ENCODE measurements at places on chromosomes 4 and X.

- no peak for DNase-seq
These were observed 170.4 kb downstream of the SMIM20 start for GRCh38 chr4:26084414-26084813.

DNA sequence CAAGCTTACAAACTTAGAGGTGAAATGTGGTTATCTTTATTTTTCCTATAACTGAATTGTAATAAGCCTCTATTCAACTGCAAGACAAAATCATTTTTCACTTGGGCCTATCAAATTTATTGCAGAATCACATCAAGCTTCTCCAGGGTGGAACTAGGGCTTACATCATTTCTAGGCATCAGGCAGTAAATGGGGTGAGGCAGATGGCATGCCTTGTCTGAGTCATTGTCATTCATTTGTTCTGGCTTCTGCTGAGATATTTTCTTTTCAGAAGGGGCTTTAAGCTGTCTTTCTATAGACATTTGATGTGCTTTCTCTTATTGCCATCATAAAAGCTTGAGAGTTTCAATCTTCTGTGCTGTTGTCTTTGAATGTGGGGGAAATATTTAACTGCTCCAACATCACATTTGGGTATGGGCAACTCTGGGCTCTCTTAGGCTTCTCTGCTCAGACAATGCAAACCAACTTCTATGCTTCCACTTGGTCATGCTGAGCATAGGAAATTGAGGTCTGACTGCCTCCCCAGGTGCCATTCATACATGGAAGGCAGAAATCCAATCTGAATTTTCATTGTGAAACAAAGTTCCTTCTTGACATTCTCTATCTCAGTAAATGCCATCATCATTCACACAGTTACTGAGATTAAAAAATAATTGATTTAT lies 225.8 kb upstream of the GIMD1 start:
- DNase-seq = no peak

GRCh38 chr4:20264688-20265087 lies 13.0 kb downstream of the SLIT2 start:
- DNase-seq = no peak

DNA sequence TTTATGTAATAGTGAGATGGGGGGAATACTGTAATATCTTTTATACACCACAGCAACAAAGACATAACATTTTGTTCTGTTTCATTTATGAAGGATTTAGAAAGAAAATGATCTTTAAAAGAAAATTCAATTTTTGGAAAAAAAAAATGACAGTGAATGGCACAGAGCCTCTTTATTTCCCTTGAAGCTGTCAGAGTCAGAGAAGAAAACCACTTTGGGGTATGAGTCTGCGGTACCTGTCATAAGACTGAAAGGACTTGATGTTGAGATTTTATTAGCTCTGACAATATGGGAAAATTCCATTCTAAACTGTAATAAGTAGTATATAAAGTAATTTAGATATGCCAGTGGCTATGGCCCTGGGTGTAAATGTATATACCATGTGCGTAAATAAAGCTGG lies 134.8 kb downstream of the GALNTL6 start:
- DNase-seq = no peak

DNA sequence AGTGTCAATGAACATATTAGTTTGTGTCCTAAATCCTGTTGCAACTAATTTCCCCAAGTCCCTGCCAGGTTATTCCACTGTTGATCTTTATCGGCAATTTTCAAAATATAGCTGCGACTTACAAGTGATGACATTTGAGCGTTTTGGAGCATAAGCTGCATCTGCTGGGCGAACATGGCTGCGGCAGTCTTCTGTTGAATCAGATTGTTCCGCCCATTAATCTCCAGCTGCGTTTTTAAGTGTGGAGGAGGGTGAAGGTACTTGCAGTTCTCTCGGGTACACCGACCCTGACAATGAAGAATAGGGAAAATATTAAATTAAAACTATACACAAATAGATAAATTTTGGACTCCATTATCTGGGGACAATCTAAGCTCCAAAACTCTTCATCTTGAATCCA lies 82.7 kb downstream of the MBNL3 start:
- DNase-seq = no peak

DNA sequence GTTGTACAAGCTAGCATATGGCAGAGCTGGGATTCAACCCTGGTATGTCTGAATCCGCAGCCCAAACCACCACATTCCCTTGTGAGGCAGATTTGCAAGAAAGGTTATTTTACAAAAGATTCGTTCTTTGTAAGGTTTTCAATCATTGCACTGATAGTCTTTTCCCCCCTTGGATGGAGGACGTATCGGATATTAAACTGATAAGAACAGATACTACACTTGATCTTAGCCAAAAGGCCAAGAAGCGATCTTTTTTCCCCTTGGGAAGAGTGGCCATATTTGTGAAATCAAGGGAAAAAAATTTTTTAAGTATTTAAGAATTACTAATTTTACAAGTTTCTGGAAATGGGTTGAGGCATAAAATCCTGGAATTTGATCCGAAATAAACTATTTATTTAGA lies 34.4 kb upstream of the MSMO1 start:
- DNase-seq = no peak

GRCh38 chr4:137922721-137923120 lies 319.4 kb downstream of the SLC7A11 start:
- no peak for DNase-seq

DNA sequence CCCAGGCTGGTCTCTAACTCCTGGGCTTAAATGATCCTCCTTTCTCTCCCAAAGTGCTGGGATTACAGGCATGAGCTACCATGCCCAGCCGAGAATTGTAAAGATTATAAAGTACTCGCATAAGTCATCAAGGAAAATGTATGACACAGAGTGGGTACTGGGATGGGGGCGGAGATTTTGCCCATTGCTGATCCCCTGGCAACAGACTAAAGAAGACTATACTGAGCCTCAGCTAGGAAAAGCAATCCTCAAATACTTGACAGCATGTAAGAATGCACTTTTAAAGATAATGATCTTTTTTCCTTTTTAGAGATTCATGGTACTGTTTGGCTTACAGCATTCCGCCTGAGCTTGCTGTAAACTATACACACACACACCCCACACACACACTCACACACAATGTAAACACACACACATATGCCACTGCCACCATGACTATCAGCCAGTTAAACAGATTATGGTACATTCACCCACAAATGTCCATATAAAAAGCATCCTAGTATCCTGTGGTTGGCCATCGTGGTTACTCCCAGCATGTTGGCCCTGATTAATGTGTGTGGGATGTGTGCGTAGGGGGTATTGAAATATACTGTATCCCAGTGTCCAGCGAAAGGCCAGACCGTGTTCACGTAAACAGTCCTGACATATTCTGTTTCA lies 113.0 kb downstream of the AMELX start:
- DNase-seq = no peak

- no peak for DNase-seq
These were observed 1.7 kb downstream of the FRAS1 start for GRCh38 chr4:78058591-78059523.

- DNase-seq = peak; percentile 63
These were observed 49.9 kb downstream of the IL15 start for GRCh38 chr4:141686146-141686775.

DNA sequence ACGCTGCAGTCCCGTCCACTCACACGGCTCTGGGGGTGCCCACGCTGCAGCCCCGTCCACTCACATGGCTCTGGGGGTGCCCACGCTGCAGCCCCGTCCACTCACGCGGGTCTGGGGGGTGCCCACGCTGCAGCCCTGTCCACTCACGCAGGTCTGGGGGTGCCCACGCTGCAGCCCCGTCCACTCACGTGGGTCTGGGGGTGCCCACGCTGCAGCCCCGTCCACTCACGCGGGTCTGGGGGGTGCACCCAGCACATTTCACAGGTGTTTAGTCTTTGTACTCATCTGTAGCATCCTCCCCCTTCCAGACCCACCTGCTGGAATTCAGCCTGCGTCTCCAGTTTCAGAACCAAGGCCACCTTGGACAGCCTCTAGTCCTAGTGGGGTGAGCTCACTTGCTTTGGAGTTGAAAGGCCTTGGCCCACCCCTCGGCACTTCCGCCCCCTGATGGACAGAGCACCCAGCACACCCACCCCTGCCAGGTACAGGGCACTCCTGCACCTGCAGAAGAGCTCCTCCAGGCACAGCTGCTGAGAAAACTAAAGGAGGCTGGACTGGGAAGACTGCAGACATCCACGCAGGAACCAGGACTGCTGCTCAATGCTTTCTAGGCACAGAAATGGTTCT lies 73.0 kb downstream of the ABLIM2 start:
- DNase-seq = no peak

DNA sequence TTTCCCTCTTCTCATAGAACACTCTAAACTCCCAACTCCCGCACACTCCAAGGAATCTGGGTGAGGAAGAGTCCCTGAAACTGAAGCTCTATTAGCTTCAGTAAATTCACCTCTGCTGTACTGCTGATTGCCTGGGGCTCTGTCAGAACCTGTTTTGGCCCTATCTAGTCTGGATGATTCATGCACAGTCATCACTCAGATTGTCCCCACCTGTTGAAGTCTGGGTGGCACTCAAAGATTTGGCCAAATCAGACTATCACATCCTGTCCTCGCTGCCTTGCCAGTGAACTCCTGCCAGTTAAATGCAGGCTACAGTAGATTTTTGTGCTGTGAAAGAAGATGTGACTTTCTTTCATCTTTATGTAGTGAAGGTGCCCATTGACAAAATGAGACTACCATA lies 63.5 kb upstream of the EMCN start:
- DNase-seq = no peak

- peak; percentile 32 for DNase-seq
These were observed 69.7 kb downstream of the FANCB start for GRCh38 chrX:14802943-14803710.

DNA sequence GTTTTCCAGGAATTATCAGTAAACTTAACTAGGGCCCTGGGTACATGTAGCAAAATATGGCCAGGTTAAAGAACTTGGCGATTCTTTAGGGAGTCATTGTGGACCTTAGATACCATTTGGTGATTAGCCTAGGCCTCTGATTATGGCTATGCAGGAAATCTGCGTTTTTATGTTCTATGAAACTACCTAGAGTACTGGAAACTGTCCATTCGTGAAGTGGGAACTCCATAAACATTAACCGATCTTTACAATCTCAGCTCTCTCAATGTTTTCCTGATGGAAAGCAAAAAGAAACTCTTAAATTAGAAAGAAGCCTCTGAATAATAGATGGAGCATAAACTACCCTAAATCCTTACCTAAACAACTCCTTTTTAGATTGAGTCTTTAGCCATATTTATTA lies 121.9 kb downstream of the SH3RF1 start:
- DNase-seq = no peak

DNA sequence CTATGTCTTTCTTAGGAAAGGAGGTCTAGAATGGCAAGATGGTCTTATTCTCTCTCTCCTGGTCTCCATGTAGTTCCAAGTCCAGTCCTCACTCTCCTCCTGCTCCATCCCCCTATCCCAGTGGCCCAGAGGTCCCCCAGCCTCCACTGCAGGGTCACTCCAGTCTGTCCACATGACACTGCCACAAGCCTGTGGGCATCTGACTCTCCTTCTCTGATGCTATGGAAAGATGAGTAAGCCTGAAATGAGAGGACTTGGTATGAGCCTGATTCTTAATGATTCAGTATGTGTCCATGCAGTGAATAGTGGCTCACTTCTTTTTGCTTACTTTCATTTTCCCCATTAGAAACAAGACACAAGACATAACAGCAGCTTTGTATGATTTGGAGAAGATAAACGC lies 516.8 kb upstream of the ADGRL3 start:
- DNase-seq = no peak

DNA sequence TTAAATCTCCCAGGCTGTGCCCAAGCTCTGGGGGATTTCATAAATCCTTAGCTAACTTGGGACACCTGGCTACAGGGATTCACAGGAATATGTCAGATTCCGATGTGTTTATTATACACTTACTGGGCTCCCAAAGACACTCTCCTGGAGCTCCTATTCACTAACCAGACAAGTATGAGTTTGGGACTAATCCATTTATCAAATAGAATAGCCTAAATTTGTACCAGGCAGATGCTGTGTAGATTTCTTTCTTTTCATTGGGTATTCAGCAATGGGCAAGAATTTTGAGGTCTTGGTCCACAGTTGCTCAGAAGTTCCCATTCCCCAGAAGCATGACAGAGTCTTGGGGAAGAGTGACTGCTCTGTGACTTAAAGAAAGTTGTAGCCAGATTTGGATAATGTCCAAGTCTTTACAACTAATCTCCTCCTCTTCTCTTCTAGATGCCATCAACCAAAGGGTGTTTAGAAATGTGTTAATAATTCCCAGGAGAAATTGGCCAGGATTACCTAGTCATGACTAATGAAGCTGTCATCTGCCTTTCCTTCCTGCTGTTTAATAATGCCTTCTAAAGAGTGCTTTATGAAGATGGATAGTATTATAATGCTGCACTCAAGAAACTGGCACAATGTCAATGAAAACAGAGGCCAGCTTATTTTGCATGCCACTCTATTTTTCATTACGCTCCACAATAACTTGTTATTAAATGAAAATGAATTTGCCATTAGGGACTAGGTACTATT lies 120.9 kb downstream of the CHIC2 start:
- no peak for DNase-seq

GRCh38 chr4:184356366-184356765 lies 118.0 kb downstream of the IRF2 start:
- no peak for DNase-seq

DNA sequence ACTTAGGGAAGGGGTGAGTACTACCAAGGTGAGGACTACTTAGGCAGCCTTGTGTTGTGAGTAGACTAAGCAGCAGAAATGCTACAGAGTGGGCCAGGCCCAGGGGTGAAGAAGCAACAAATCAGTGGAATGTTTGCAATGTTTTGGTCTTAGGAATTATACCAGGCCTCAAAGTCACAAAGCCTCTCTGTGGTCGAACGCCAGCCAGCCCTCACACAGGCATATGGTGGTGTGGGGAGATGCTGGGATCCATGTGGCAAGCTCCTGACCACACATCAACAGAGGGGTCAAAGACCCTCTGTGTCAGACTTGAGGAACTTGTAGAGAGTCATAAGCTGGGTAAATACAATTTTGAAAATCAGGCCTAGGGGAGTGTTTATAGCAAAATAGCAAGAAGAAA lies 153.8 kb upstream of the KLF3 start:
- DNase-seq = no peak

DNA sequence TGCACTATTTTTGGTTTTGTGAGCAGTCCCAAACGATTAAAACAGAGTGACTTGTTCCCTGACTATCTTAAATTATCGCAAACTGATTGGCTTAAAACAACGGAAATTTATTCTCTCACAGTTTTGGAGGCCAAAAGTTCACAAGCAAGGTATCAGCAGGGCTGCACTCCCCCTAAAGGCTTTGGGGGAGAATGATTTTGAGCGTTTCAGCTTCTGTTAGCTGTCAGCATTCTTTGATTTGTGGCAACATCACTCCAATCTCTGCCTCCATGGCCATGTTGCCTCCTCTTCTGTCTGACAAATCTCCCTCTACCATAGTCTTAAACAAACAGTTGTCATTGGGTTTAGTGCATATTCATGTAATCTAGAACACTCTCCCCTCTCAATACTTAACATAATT lies 459.6 kb upstream of the ATOH1 start:
- DNase-seq = no peak

- DNase-seq = no peak
These were observed 9.9 kb downstream of the NSG1 start for GRCh38 chr4:4396628-4397440.

GRCh38 chrX:105865709-105866108 lies 43.4 kb downstream of the NRK start:
- no peak for DNase-seq

All from CD14-positive monocyte (primary cell).